ENCODE measurements at places on chromosomes 16 and 17.

DNA sequence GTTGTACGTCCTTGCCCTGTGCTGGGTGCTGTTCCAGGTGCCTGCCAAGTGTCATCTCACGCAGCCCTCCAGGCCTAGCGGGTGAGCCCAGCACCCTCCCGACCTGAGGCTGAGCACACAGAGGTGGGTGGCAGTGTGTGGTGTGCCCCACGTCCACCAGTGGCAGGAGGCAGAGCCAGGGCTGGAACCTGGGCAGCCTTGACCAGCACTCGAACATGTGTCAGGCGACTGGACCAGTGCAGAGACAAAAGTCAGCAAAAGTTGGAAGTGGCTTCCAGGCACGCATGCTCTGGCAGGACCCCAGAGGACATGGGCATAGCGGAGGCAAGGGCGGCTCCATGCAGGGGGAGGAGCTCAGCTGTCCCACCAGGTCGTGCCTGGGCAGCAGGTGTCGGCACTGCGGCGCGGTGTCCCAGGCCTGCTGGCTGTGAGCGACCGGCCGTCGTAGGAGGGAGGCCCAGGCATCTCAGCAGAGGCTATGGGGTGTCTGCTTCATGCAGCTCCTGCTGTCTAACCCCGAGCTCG, 35.8 kb downstream of the COX4I1 start:
- DNase-seq, result no peak

DNA sequence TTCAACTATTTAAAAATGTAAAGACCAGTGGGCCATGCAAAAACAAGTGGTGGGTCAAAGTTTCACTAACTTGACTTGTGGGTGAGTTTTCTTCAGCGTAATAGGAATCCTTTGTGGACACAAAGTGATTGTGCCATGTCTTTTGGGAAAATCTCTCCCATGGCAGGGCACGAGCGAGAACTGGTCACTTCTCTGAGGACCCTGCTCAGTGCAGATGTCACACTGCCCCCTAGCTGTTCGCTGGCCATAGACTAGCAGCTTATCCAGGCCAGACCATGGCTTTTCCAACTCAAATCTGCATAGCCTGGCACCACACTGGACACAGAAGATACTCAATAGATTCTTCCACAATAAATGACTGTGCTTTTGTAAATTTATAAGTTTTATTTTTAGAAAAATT, 306.0 kb upstream of the CCL2 start:
- no peak for DNase-seq

- no peak for DNase-seq
Observed at GRCh38 chr17:58706351-58707140, 14.1 kb downstream of the RAD51C start.

DNA sequence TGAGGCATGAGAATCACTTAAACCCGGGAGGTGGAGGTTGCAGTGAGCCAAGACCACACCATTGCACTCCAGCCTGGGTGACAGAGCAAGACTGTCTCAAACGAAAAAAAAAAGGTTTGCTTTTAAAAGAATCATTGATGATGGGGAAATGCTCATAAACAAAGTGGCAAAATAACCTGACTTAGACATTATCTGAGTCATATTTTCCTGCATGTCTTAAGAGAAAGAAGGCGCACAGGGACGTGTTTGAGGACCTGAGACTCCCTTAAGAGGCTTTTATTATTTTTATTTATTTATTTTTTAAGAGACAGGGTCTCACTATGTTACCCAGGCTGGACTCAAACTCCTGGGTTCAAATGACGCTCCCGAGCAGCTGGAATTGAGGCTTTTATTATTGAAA, 5.7 kb upstream of the PRPSAP1 start:
- DNase-seq, result no peak

DNA sequence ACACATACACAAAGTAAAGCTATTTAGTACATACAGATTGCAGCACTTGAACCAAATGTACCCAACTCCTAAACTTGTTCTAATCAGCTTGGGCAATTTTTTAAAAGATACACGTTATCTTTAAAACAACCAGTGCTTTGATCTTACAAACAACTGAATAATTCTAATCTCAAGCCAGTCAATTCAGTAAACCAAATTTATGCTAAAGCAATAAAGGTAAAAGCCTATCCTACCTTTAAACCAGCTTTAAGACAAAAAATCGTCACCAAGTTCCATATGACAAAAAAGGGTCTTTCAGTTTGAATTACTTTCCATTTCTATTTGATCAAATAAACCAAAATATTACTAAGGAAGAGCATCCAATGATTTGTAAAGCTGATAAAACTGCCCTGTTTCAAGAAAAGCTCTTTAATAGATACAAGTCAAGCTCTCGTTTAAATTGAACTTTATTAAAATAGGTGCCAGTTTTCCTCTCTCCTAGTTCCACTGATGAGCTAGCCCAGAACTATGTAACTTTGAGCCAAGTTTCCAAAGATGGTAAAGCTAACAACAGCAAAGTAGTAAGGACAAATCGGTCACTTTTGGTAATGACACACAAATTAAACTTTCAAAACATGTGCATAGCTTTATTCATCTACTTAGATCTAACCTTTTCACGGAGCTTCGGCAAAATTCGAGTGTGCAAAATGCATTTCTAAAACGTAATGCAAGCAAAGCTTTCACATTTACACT, 10.2 kb downstream of the CRYBA1 start:
- no peak for DNase-seq

DNA sequence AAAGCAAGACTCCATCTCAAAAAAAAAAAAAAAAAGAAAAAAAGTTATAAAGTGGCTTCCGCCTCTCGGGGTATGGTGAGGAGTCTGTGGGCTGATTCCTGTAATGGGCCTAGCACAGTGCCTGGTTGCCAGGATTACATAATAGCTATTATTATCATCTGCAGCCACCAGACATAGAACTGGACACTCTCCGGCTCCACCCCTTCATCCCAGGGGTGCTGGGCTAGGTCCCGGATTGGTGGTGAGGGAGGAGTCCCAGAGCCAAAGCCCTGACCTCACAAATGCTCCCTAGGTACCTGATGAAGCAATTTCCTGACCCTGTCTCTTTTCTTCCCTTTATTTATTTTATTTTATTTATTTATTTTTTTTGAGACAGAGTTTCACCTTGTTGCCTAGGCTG, 11.6 kb upstream of the ADGRG1 start:
- no peak for DNase-seq

GRCh38 chr16:71421911-71422310, 19.9 kb downstream of the TLE7 start:
- no peak for DNase-seq

- DNase-seq, result peak; percentile 9
Observed at GRCh38 chr17:80845069-80845862, 146.4 kb upstream of the CHMP6 start.

GRCh38 chr16:82432261-82432660, 194.5 kb upstream of the CDH13 start:
- DNase-seq, result no peak

DNA sequence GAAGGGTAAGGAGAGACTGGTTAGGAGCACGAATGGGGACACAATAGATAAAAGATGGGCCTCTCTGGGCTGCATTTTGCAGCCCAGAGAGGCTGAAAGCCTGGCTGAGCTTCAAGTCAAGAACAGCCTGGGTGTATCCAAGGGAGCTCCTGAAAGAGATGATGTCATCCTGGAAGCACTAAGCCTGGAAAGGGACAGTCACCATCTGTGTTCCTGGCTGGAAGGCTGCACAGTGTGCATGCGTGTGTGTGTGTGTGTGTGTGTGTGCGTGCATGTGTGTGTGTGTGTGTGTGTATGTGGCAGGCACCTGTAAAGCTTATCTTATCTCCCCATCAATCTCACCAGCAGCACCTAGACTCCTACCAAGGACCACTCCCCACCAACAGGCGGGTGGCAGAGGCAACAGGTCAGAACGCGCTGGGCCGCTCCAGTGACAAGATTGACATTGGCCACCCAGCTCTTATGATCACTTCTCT, 44.1 kb downstream of the COG7 start:
- no peak for DNase-seq

DNA sequence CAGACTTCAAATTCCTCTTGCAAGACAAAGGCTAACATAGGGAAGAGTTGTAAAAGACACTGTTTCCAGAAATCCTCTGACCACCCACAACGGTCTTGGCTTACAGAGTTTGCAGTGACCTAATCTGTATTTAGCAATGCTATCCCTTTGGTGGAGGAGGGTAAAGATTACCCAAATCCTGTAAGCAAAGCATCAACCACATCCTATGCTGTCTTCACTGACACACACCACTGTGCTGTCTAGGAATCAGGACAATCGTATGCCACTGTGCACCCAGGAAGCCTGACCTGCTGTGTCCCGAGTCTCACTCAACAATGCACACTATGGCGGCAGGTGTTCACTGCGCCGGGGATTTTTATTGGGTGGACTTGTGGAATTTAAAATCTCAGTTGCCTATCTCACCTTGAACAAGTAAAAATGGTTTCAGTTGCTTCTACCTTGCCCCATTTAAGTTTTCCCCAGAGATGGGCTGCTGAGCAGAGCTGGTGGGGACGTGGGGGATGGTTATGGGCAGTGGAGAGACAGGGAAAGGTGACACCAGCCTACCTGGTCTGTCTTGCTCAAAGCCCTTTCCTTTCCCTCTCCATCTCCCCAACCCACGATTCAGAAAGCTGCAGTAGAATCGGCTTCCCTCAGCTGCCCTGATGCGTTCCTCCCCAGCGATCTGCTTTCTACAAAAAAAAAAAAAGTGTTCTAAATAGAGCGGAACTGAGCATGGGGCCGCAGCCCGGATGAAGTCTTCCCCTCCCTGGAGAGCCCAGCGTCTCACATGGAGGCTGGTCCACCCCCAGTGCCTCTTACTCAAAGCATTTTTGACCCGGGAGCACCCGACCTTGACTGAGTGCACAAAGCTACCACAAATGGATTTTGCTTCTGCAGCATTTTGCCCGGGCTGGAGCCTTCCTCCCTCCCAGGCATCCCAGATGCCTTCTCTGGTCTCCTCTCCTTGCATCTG, 271.5 kb downstream of the SOX9 start:
- DNase-seq, result no peak

- DNase-seq, result peak; percentile 41
Observed at GRCh38 chr16:79089735-79090284, 510.7 kb downstream of the MAF start.

GRCh38 chr16:31087971-31088370, 772 bp downstream of the PRSS53 start:
- no peak for DNase-seq

GRCh38 chr17:3007651-3008121, 55.7 kb downstream of the OR1D5 start:
- no peak for DNase-seq

DNA sequence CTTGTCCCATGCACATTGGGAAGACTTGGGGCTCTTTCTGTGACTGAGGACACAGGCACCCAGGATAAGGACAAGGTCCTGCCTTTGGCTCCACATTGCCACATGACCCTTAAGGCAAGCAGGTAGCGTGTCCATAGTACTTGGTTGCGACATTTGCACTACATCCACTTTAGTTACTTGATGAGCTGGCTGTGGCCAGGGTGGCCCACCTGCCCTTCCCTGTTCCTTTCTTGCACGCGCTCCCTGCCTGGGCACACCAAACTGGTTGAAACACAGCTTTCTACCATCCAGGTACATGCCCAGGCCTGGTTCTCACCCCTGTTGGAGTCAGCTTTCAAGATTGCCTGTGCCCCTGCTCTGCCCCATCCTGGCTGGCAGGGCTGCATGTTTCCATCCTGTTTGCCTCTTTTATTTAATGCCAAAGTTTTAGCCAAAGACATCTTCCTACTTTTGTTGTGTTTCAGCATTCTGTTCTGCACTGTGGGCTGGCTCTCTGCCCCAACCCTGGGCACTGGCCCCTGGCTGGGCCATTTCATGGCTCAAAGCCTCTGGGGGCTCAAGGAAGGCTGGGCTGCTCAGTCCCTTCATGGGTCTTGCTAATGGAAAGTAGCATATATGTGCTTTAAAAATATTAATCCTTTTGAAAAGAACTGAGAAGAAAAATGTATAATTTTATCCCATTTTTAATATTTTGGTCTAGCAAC, 3.2 kb downstream of the B3GNT9 start:
- no peak for DNase-seq

- DNase-seq, result no peak
Observed at GRCh38 chr16:9308356-9308801, 216.9 kb downstream of the HAPSTR1 start.

DNA sequence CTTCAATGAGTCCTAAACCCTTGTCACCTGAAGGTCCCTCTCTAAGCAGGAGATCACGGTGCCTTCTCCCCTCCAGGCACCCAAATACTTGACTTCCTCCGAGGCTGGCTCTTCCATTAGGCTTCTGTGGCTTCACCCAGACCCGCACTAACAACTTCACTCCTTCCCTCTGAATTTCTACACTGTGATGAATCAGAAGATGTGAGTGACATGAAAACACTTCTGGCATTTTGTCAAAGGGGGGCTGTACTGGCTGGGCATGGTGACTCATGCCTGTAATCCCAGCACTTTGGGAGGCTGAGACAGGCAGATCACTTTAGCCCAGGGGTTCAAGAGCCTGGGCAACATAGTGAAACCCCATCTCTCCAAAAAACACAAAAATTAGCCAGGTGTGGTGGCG, 72.6 kb upstream of the CNEP1R1 start:
- DNase-seq, result no peak

DNA sequence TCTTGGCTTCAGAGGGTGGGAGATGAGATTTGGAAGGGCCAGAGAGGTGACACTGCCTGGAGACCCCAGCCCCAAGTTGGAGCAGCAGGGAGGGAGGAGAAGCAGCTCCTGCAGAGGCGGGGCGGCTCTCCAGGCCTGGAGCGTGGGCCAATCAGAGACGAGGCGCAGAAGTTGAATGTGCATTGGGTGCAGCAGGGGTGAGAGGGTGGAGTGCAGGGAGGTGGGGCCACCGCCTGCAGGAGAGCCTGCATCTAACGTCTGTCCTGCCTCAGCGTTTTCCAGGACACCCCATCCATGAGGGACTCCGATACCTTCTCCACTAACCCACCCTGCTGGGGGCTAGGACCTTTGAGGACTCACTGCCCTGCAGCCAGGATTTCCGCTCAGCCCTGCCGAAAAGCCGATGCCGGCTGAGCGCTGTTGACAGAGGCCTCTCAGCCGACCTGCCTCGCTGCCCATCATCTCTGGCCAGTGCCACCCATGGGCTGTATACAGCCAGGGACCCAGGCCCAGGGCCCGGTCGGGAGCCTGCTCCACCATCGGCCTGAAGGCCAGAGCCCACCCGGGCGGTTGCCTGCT, 146.2 kb downstream of the ENGASE start:
- DNase-seq, result no peak

GRCh38 chr16:54506741-54507500, 220.3 kb upstream of the IRX3 start:
- no peak for DNase-seq

DNA sequence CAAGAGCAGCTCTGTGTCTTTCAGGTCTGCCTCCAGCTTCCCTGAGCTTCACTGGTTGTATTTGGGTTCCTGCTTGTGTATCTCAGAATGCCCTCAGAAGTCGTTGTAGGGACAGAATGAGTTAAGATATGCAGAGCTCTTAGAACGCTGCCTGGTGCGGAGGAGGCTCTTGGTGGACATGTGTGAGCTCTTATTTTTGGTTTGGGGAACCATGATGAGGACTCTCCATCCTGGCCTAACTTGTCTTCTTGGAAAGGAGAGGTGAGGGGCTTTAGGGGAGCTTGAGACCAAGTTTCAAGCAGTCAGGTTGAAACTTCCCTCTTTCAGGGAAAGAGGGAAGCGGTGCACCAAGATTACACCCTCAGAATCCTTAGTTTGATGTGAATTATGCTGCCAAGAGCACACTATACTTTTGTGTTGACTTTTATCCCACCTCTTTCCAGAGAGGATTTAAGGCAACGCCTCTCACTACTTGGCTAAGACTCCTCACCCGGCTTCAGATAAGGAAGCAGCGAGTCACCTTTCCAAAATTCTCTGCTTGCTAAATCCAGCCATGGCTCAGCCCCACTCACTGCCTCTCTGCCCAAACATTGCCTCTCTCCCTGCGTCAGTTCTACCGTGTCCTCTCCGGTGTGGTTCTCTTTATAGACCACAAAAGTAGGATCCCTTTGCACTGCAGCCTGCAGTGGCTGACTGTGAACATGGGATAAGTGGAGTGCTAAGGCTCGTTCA, 12.7 kb downstream of the CDK5RAP3 start:
- DNase-seq, result no peak
